HuH-7.5 (cell line): ENCODE measurements at places on chromosomes 6 and 20.

DNA sequence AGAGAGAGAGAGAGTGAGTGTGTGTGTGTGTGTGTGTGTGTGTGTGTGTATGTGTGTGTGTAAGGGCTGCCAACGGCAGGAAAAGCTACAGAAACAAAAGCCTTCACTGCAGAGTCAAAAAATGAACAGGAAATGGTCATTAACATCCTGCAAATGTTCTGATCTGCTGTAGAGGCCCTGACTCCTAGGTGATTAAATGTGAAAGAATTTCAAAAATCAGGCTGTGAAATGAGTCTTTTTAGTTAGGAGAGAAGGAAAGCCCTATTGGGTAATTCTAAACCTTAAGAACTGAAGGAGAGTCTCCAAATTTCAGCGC lies 166.5 kb upstream of the MYLIP start:
- DNase-seq: no peak

DNA sequence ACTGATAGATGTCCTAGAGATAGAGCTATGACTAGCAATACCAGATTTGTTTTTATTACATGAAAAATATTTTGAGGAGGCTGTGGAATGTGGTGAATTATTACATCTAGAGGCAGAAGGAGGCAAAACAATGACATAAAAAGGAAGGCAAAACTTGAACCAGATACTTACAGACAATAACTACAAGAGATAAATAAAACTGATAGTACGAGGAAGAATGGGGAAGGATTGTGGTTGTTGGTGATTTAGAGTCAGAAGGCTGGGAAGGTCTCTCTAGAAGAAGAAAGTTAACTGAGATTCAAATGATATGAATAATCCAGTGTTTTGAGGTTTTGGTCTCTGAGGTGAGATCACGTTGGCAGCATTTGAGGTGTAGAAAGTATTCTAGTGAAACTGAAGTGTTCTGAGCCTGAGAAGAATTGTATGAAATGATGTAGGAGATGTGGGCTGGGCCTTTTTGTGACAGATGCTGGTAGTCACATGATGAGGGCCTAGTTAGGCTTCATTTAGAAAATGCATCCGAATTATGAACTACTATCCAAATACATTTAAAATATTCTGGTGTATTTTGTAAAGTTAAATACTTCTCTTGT lies 589.1 kb downstream of the EYS start:
- no peak for DNase-seq

DNA sequence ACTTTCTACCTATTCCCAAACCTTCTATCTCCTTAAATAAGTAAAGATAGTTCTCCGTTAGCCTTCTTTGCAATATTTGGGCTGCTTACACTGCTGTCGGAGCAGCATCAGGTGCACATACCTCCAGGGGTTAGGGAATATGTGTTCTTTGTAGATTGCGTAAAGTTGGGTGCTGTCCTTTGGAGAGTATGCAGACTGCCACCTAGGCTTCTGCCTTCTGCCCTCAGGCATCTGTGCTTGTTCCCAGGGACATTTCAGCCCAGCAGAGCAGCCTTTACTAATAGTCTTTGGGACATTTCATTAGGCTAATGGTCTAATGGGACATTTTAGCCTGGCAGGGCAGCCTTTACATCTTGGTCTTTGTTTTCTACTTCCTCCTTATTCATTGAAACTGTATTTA lies 260.6 kb downstream of the TPBG start:
- DNase-seq: no peak

DNA sequence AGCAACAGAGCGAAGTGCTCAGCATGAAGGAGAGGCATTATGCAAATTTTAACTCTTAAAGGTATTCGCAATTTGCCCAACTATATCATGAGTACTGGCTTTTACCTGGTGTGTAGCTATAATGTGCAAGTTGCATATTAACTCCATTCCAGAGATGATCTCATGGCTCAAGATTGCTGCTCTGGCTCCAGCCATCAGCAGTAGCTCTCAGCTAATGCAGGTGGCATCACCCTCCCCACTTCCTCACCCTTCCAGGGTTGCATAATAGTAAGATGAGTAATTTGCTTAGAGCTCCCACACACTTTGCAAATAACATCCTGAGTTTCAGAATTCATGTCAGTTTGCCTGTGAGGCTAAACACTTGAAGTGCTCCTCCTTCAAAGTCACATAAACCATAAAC lies 15.9 kb upstream of the PCSK2 start:
- DNase-seq: no peak

- no peak for DNase-seq
These were observed 93.3 kb upstream of the MARCKS start for GRCh38 chr6:113763876-113764275.

- DNase-seq: no peak
These were observed 109.7 kb downstream of the LRFN2 start for GRCh38 chr6:40477246-40478126.

GRCh38 chr6:154653385-154653784 lies 79.8 kb upstream of the SCAF8 start:
- DNase-seq: no peak

DNA sequence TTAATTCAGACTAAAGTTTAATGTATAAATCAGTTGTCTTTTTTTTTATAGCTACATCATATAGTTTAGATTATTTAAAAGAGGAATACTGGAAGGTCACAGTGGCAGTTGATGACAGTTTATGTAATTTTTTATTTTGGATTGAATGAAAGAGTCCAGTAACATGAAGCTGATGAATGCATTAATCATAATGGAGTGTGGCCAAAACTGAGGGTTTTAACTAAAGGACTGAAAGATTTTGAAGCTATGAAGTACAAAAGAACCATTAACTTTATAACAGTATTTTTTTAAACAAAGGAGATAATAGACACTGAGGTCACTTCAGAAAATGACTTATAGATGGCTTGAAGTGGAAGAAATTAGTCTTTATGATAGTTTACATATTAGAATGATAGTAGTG lies 41.3 kb downstream of the TRMT11 start:
- DNase-seq: no peak

GRCh38 chr20:46127396-46128010 lies 9.4 kb downstream of the CD40 start:
- no peak for DNase-seq

GRCh38 chr6:22826961-22827360 lies 257.6 kb downstream of the HDGFL1 start:
- DNase-seq: no peak

- DNase-seq: no peak
These were observed 4.1 kb downstream of the GMNN start for GRCh38 chr6:24778878-24779277.

DNA sequence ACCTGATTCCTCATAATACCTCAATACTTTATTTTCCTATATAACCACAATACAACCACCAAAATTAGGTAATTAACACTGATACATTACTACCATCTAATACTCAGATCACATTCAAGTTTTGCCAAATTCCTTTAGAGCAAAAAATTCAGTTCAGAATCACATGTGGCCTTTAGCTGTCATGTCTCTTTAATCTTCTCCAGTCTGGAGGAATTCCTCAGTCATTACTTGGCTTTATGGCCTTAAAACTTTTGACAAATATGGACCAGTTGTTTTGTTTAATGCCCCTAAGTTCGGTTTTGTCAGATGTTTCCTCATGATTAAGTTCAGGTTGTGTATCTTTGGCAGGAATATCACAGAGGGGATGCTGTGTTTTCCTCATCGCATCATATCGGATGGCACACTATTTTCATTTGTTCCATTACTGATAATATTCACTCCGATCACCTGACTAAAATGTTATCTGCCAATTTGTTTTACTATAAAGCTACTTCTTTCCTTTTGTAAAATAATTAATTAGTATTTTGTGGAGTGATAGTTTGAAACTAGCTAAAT lies 51.2 kb upstream of the AKIRIN2 start:
- no peak for DNase-seq

DNA sequence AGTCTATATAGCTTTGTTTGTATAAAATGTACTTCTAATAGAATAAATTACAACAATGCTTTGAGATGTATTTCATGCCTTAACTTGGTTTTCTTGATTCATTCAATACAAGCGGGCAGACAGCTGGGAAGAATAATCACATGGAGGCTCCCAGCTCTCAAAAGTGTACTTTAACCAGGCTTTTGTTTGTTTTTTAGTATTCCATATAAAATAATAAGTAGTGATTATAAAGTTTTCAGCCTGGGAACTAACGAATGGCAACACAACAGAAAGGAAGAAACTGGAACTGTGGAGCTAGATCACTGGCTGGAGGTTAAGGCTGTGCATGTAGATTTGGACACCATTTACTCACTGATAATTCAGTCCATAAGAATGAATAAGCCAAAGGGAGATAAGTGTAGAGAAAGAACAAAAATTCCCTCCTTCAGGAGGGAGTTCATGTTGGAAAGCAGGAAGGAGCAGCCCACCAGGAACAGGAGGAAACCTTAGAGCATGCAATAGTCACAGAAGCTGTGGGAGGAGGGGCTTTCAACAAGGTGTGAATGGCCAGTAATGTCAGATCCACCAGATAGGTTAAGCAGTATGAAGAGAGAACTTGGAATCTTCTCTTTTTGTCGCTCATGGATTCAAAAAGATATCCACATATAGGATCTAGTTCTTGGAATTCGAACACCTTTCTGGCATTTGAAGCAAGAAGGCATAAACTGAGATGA lies 41.2 kb upstream of the SLC35D3 start:
- DNase-seq: no peak

DNA sequence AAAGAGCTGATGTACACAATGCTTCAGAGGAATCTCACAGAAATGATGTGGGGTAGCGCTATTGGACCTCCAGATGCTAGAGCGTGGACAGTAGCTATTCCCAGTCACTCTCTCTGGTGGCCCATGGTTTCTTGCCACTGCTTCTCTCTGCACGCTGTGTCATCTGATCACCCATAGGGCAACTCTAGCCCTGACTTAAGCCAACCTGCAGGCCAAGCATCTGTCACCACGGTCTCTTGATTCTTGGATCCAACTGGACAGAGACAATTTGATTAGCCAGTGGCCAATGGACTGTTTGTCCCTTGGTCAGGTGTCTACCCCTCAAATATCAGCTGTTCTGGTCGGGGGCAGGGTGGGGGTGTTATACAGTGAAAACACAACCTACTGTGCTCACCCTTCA lies 42.4 kb upstream of the TRAF3IP2 start:
- DNase-seq: no peak

DNA sequence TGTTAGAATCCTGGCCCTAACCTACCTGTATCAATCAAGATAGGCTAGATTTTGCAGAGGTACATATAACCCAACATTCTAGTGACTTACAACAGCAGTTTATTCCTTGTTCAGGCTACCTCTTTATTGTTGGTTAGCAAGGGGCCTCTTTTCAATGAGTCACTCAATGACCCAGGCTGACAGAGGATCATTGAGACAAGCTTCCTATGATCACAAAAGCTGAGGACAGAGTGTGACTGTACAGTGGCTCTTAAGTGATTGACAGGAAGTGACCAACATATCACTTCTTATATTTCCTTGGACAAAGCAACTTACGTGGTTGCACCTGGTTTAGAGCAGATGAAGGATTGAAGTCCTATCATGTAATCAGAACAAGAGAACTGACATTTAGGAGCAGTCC lies 740.9 kb downstream of the FRK start:
- DNase-seq: no peak

DNA sequence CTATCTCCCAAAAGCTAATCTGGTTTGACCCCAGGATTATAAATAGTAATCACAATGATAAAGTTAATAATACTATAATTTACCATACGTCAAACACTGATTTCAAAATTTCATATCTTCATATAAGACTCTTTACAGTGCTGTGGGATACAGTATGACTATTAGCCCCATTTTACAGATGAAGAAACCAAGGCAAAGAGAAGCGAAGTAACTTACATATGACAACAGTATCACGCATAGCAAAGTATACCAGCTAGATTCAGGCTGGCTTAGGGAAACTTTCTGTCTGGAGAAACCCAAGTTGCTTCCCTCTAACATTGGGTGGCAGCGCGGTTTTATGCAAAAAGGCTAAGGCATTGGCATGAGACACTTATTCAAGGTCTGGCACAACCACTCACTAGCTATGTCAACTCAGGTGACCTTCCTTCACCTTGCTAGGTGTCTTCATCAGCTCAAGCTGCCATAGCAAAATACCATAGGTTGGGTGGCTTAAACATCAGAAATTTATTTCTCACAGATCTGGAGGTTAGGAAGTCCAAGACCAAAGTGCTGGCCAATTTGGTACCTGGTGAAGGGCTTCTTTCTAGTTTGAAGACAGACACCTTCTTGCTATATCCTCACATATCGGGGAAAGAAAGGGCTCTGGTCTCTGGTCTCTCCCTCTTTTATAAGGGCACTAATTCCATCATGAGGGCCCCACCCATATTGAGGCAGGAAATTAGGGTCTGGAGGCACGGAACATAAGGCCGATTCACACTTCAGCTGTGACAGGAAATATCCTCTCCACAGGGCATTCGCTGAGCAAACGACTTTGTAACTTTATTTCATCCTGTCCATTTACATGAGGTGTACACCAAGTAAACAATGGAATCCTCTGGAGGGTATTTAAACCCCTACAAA lies 22.4 kb upstream of the UTRN start:
- DNase-seq: no peak

DNA sequence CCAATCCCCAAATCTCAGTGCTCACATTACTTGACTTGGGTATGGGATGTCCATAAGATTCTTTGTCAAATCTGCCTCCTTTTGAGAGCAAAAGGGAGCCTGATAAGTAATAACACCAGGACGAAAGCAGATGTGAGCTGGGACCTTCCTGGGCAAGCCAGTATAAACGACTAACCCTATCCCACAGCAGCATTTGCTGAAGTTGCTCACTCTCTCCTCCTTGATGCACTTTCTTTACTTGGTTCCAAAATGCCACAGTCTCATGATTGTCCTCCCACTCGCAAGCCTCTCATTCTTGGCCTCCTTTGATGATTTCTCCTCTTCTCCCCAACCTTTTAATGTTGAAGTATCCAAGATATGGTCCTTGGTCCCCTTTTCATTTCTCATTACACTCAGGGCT lies 44.7 kb upstream of the TAGAP start:
- DNase-seq: no peak

GRCh38 chr20:16270989-16271388 lies 302.3 kb downstream of the KIF16B start:
- DNase-seq: no peak

GRCh38 chr6:22025468-22026163 lies 271.2 kb downstream of the PRL start:
- DNase-seq: no peak

- peak; percentile 55 for DNase-seq
These were observed 9.5 kb upstream of the SFT2D1 start for GRCh38 chr6:166351715-166352285.

GRCh38 chr6:134074151-134075055 lies 22.0 kb upstream of the SLC2A12 start:
- no peak for DNase-seq

DNA sequence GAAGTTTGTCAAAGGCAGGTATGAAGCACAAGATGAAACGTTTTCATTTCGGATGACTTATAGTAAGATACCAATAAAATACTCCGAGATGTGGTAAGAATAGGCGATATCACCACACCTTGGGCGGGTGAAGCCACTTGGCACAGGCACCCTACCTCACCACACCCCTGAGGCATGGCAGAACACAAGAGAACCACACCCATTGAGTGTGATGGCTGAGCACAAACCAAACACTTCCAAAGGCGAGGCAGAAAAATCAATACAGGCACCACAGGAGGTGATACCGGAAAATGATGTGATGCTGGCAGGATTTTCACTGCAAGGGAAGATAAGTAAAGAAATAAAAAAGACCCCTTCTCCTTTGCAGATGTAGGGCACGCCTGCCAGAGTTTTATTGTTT lies 332.9 kb upstream of the PRDM1 start:
- DNase-seq: no peak
